ENCODE measurements at places on chromosomes 5 and 9. TPM values are rescaled to one million over a fixed set of nuclear protein-coding genes. Genes with fewer than 3 reads are reported as not detected.

The BTNL9 gene
- not detected for total RNA-seq

The DOK3 gene
- 7.2 TPM for total RNA-seq

- H3K27ac ChIP-seq: no peak overlapping the region
- DNase-seq: peak; percentile 86
These were observed 19.3 kb downstream of the CDKN2A start for GRCh38 chr9:21974722-21975409.

- peaks cover 22% of the 10 kb centered on the region for H3K36me3 ChIP-seq
- H3K27ac ChIP-seq: no peak overlapping the region
- no peaks in the 10 kb centered on the region for H3K27me3 ChIP-seq
These were observed 29.4 kb downstream of the NANS start for GRCh38 chr9:98085944-98086343.

- H3K36me3 ChIP-seq: no peaks in the 10 kb centered on the region
- no peak overlapping the region for H3K4me3 ChIP-seq
- no peak overlapping the region for H3K27ac ChIP-seq
- no peak for DNase-seq
- H3K4me1 ChIP-seq: peaks cover 9% of the 10 kb centered on the region
These were observed 632.9 kb upstream of the TLE4 start for GRCh38 chr9:78938821-78939220.

The SCGB3A1 gene
- not detected for total RNA-seq

DNA sequence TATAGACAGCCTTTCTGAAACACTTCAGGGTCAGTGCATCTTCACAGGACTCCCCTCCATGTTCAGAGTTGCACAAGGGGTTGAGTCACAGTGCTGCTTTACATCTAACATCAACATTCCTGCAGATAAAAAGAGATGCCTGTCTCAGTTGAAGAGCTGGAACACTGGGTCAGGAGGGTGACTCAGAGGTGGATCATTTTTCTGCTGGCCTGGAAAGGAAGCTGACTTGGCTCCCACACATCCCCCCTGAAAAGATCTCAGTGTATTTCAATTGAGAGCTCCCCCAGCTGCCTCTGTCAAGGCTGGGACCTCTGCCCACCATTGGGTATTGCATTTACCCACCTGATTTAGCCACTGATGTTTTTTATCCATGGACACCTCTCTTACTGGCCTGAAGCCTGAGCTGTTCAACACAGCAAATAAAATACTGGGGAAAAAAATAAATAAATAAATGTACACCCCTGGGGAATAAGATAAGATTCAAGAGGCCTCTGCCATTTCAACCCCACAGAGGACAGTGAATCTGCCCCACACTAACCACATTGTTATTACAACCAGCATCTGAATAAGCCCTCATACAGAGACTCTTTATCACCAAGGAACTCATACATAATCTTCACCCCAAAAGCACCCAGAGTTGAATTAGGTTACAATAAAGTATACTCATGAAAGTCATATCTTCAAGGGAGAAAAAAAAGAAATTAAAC is 716.4 kb downstream of the SEMA5A start:
- peaks cover 9% of the 10 kb centered on the region for H3K36me3 ChIP-seq
- peak overlapping the region; percentile 81 for H3K27ac ChIP-seq
- peaks cover 57% of the 10 kb centered on the region for H3K4me1 ChIP-seq
- no peak overlapping the region for H3K4me3 ChIP-seq
- H3K27me3 ChIP-seq: no peaks in the 10 kb centered on the region
- no peak for DNase-seq

DNA sequence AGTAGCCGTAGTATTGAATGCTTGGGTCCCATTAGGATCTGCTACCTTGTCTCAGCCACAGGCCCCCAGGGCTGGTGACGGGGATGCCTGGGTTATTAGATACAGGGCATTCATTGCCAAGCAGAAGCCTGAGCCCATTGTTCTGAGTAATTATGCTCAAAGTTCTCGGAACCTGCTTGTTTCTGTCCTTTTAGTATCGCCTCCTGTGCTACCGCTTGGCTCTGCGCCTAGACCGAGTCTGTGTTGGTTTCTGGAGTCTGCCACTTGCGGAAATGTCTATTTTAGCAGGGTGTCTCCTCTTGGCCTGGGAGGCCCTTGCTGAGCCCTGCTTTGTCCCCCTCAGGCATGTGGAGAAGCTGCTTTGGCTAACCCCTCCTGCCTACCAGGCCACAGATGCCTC is 506.1 kb downstream of the BNC2 start:
- H3K27me3 ChIP-seq: no peaks in the 10 kb centered on the region
- H3K4me1 ChIP-seq: peaks cover 11% of the 10 kb centered on the region
- peak; percentile 71 for DNase-seq
- H3K27ac ChIP-seq: no peak overlapping the region
- no peak overlapping the region for H3K4me3 ChIP-seq
- H3K36me3 ChIP-seq: no peaks in the 10 kb centered on the region

DNA sequence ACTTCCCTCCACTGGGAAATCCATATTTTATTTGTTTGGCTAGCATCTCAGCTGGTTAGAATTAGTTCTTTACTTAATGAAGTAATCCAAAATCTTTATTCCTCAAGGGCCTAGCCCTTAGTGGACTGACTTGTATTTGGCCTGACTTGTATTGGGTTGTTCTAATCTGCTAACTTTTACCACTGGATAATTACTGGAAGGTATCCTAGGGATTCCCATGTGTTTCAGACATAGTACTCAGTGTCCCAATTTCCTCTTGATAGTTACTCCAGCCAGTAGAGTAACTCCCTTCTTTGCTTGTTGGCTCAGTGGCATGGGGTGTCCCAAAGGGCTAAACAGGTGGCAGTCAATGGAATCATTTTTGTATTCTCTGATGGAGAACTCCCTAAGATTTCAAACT is 156.0 kb downstream of the DCP2 start:
- H3K27ac ChIP-seq: no peak overlapping the region
- no peak for DNase-seq
- no peaks in the 10 kb centered on the region for H3K4me1 ChIP-seq
- H3K36me3 ChIP-seq: no peaks in the 10 kb centered on the region

- peaks cover 12% of the 10 kb centered on the region for H3K36me3 ChIP-seq
- no peak overlapping the region for H3K27ac ChIP-seq
- no peaks in the 10 kb centered on the region for H3K27me3 ChIP-seq
- no peak overlapping the region for H3K4me3 ChIP-seq
These were observed 47.5 kb downstream of the UIMC1 start for GRCh38 chr5:176959051-176959450.

The SPAAR gene
- total RNA-seq: 0.56 TPM

The SOX30 gene
- not detected for total RNA-seq

The SLC36A2 gene
- not detected for total RNA-seq

- H3K4me3 ChIP-seq: no peak overlapping the region
- no peaks in the 10 kb centered on the region for H3K36me3 ChIP-seq
- no peaks in the 10 kb centered on the region for H3K4me1 ChIP-seq
- no peak for DNase-seq
These were observed 128.8 kb downstream of the OLFM1 start for GRCh38 chr9:135216236-135216635.

- H3K4me3 ChIP-seq: no peak overlapping the region
- no peaks in the 10 kb centered on the region for H3K4me1 ChIP-seq
- no peak overlapping the region for H3K27ac ChIP-seq
- DNase-seq: no peak
- H3K27me3 ChIP-seq: no peaks in the 10 kb centered on the region
These were observed 966.5 kb upstream of the TYRP1 start for GRCh38 chr9:11726659-11727058.

The CTNND2 gene
- 2.5 TPM for total RNA-seq

The DIRAS2 gene
- 5.1 TPM for total RNA-seq

DNA sequence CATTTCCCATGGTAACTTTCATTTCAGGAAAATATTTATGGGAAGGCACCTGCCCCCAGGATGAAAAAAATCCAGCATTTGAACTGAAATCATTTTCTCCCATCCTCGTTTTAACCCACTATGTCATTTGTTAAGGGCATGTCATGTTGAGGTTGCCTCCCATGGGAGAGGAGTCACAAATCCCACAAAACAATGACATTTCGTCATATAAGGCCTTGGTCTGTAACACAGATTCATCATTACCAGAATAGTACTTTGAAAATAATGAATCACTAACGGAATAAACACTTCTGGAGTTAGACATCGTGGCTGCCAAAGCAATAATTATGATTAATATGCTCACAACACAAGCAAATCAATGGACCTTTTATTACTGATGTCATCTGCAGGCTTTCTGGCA is 274.1 kb downstream of the NDUFS4 start:
- no peaks in the 10 kb centered on the region for H3K4me1 ChIP-seq
- H3K4me3 ChIP-seq: no peak overlapping the region
- no peak overlapping the region for H3K27ac ChIP-seq

DNA sequence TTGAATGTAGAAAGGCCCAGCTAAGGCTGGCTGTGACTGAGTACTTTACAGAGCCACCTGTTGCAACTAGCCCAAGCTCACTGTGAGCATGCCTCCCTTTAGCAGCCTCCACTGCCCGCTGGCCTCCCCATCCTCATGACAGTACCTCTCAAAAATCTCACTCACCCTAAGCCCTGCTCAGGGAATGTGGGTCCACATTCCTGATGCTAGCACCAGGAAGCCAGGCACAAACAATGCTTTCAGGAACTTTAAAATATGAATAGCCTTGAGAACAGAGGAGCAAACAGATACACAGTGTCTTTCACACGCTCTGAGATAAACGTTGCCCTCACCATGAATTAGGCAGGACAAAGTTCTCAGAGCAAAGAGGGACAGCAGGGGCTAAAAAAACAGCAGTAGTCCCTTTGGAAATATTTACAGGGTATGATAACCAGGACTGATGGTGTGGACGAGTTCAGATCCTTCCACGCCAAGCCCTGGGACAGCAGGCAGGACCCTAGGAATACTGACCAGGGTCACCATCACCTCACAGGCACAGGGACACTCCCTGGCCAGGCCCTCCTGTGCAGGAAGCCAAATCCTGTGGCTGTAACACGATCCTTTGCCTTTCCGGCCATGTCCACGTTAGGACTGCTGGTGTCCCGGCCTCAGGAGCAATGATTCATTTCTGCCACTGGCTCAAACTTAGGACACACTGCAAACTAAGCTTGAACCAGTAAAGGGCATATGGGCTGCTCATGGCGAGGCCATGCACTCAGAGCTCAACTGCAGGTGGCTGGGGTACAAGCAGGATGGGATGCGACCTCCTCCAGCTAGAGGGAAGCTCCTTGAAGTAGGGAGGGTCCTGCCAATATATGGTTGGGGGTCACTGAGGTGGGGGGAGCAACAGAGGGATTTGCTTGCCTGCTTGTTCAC is 9.6 kb downstream of the ACSL6 start:
- H3K27me3 ChIP-seq: peaks cover 7% of the 10 kb centered on the region
- no peak for DNase-seq
- peaks cover 7% of the 10 kb centered on the region for H3K4me1 ChIP-seq
- no peaks in the 10 kb centered on the region for H3K36me3 ChIP-seq
- H3K4me3 ChIP-seq: no peak overlapping the region

The PCDHAC1 gene
- 3.3 TPM for total RNA-seq

DNA sequence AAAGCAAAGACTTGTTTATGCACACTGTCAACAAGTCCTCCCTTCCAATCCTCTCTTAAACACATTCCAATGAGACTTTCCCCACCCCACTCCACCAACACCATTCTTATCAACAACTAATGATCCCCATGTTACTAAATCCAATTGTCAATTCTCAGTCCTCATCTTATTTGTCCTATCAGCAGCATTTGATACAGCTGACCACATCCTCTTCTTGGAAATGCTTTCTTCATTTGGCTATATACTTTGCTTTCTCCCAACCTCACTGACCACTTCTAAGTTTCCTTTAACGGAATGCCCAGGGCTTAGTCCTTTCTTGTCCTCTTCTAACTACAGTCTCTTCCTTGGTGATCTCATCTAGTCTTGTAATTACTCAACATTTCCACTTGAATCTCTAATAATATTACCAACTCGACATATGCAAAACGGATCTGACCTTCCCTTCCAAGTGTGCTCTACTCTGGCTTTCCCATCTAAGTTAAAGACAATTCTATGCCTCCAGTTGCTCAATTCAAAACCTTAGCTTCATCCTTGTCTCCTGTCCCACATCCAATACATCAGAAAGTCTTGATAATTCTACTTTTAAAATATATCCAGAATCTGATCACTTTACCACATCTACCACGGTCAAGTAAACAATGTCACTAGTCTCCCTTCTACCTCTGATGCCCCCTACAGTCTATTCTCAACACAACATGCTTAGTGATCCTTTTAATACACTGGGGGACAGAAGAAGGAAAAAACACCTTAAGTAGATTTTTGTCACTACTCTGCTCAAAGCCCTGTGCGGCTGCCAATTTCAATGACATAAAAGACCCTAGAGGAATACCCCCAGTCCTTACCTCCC is 25.5 kb downstream of the AGTPBP1 start:
- no peak overlapping the region for H3K27ac ChIP-seq
- H3K36me3 ChIP-seq: peaks cover 7% of the 10 kb centered on the region
- no peak overlapping the region for H3K4me3 ChIP-seq
- H3K4me1 ChIP-seq: peaks cover 2% of the 10 kb centered on the region

The HRCT1 gene
- 3.7 TPM for total RNA-seq

The PLPP7 gene
- 0.73 TPM for total RNA-seq

- no peaks in the 10 kb centered on the region for H3K36me3 ChIP-seq
- no peak overlapping the region for H3K4me3 ChIP-seq
- peaks cover 39% of the 10 kb centered on the region for H3K4me1 ChIP-seq
- DNase-seq: no peak
- H3K27me3 ChIP-seq: no peaks in the 10 kb centered on the region
- no peak overlapping the region for H3K27ac ChIP-seq
These were observed 659.6 kb upstream of the RIOK2 start for GRCh38 chr5:97842687-97843086.

DNA sequence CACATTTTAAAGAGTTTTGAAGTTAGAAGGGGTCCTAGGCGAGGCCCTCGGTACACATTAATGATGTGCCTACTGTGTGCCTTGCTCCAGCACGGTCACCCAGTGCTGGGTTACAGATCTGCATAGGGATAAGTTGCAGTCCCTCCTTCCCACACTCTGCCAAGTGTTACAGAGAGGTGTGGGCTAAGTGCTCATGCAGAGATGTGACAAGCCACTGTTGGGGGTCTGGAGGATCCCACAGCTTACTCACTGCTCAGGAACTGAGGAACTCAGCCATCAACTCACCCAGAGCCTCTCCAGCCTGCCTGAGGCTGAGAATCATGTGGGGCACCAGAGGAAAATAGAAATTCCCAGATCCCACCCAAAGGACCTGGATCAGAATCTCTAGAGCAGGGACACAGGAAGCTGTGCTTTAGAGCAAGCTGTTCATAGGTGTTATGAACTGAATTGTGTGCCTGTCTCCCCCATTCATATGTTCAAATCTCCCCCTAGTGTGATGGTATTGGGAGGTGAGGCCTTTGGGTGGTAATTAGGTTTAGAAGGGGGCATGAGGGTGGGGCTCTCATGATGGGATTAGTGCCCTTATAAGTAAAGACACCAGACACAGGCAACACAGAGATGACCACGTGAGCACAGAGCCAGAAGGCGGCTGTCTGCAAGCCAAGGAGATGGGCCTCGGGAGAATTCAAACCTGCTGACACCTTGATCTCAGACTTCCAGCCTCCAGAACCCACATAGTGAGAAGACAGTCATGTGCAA is 164.1 kb downstream of the HSD17B3 start:
- H3K27ac ChIP-seq: peak overlapping the region; percentile 96
- no peak for DNase-seq
- no peaks in the 10 kb centered on the region for H3K36me3 ChIP-seq
- H3K4me3 ChIP-seq: peak overlapping the region; percentile 46
